Mucosa of descending colon (tissue), 3 donors: ENCODE measurements at places on chromosomes 3 and 15. TPM values are rescaled to one million over a fixed set of nuclear protein-coding genes. Genes with fewer than 3 reads are reported as not detected.

DNA sequence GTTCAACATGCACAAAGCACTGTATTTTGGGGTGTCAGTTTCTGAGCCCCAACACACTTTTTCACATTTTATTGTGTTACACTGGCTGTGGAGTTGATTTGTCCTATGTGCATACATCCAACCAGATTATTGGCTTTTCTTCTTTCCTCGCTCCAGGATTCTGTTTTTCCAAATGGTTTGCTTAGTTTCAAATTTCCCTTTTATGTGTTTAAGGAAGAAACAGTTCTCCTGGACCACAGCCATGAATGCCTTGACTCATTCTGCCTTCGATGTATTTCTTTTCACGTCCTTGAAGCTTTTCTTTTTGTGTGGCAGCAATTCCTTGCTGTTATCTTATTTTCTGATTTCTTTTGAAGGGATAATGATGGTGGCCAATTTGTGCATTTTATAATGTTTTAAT, 53.8 kb downstream of the CACNA2D3 start:
- no peak for DNase-seq

GRCh38 chr3:191301782-191302411, 27.3 kb upstream of the CCDC50 start:
- DNase-seq, result no peak

- no peak for DNase-seq
Measured at GRCh38 chr15:52306270-52306669, 10.7 kb upstream of the MYO5C start.

- no peak for DNase-seq
Measured at GRCh38 chr3:170162630-170163029, 18.9 kb downstream of the PHC3 start.

GRCh38 chr3:96803870-96804269, 10.5 kb upstream of the EPHA6 start:
- DNase-seq, result no peak

DNA sequence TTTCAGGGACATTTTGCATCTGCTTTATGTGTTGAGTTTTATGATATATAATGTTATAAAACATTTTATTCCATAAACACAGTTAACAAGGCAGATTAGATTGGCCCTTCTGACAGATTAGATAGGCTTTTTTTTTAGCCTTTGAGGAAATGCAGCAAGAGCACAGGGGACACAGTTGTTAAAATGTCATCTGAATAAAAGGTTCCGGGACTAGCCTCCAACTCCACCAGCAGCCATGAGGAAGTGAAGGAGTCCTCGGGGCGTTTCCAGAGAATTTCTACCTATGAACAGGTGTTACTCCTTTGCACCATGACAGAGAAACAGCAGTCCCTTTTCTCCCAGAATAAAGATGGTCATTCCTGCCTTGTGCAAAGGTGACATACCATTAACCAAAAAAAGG, 167.8 kb upstream of the KBTBD8 start:
- no peak for DNase-seq

DNA sequence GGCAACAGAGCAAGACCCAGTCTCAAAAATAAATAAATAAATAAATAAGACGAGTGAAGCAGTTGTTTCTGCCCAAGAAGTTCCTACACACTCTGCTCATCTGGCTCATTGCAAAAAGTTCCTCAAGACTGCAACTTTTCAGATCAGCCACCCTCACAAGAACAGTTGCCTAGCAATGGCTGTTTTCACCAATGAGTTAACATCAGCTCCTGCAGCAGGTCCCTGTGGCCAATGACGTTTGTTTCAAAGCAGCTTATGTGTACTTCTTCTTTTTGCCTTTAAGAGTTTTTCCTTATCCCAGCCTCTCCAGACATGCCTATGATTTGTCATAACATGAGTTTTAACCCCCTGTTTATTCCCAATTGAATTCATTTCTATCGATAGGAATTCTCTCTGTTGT, 118.4 kb upstream of the SPRED1 start:
- DNase-seq, result no peak

DNA sequence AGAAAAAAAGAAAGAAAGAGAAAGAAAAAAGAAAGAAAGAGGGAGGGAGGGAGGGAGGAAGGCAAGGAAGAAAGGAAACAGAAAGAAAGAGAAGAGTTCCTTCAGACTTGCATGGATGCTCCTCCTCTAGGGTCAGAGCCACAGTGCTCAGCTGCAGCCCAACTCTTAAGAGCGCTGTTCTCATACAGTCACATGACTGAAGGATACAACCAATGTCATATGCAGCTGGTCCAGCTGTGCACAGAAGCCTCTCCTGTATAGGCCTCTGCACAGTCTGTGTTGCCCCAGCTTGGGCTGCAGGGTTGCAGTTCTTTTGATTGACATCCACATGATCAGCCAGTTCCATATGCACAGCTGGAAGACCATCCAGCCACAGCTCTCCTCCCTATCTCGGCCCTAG, 86.8 kb upstream of the CTNNB1 start:
- no peak for DNase-seq

The OXTR gene
- total RNA-seq, result 0.19 TPM

DNA sequence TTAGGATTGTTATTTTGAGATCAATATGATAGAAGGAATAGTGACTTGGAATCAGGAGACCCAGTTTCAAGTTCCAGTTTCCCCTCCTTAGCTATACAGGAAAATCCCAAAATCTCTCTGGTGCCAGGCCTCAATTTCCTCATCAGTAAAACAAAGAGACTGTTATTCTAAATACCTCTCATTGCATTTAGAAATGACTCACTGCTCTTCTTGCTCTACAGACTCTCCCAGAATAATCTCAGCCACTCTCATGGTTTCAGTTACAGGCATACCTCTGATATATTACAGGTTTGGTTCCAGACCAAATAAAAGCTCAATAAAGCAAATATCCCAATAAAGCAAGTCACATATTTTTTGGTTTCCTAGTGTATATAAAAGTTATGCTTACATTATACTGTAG, 28.3 kb downstream of the IMPG2 start:
- no peak for DNase-seq

- no peak for DNase-seq
Measured at GRCh38 chr3:32885283-32885901, 66.1 kb upstream of the CCR4 start.

The ADGRG7 gene
- total RNA-seq, result 21.7 TPM

The NME9 gene
- 0.41 TPM for total RNA-seq

DNA sequence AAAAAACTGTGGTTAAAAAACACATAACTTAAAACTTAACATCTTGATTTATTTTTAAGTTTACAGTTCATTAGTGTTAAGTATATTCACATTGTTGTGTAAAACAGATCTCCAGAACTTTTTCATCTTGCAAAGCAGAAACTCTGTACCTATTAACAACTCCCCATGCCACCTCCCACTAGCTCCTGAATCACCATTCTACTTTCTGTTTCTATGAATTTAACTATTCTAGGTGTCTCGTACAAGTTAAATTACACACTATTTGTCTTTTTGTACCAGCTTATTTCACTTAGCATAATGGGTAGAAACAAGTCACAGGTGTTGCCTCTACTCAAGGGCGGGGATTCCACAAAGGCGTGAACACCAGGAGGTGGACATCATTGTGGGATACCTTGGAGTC, 43.2 kb downstream of the CRTC3 start:
- DNase-seq, result no peak

DNA sequence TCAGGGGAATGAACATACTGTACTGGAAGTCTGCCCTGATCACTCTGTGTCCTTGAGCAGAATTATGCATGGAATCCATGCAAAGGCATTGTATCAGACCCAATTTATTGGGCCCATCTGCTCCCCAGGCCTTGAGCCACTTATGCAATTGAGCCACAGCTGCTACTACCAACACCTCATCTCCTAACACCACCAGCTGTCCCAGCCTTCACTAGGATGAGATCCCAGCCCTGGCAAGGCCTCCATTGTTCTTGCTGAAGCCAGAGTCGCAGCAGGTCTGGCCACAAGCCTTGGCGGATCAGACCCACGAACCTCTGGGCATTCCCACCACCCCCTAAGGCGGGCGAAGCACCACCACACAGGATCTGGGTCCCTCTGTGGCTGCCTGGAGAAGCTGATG, 9.2 kb upstream of the NME9 start:
- DNase-seq, result no peak

DNA sequence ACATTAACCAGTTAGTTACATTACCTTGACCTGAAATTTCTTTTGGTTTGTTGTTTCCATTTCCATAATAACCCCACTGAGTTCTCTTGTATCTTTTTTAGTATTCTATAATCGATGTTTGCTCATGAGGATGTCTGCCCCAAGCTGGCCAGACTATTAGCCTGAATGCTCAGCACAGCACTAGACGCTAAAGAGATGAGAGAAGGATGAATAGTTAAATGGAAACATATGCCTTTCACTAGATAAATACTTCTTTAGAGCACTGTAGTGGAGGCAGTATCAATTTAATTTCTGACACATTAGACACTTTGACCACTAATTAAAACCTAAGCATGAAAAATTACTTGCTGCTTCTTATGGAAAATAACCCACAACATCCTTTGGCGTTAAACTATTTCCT, 654.9 kb upstream of the KCNMB2 start:
- no peak for DNase-seq

DNA sequence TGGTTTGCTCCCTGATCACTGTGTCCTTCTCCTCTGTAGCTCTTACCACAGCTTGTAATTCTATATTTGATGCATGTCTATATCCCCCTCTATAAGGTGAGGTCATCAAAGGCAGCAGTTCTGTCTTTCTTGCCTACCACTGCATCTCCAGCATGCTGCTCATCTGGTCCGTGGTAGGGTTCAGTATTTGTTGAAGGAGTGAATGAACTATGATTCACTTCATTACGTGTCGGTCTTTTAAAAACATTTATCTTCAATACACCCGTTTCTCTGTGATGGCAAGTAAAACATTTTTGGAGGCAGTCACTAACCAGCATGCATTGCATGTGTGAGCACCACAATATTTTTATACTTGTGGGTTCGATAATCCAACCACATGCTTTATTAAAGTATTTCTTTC, 27.6 kb downstream of the CHST14 start:
- DNase-seq, result no peak

GRCh38 chr15:50350621-50351020, 4.4 kb downstream of the GABPB1 start:
- DNase-seq, result no peak

GRCh38 chr15:66700412-66700801, 1.6 kb upstream of the SMAD6 start:
- no peak for DNase-seq

The RAB8B gene
- total RNA-seq, result 7.4 TPM

- no peak for DNase-seq
Measured at GRCh38 chr3:112782491-112782890, 64.2 kb downstream of the CD200R1L start.

DNA sequence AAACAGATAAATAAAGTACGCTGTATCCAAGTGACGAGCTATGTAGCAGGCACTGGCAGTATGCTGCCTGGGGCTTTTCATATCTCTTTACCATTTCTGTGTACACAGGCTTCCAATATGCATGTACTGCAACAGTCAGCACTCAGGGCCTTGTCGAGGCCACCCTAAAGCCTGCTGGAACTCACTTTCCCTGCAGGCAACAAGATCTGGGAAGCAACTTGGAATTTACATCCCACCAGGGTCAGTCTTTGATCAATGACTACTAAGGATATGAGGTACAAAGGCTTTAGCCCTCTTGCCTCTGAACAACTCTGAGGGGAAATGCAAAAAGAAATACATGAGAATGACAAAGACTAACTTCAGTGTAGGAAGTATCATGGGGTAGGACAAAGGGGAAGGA, 101.8 kb upstream of the ARL6 start:
- DNase-seq, result no peak

The FEZF2 gene
- total RNA-seq, result not detected

DNA sequence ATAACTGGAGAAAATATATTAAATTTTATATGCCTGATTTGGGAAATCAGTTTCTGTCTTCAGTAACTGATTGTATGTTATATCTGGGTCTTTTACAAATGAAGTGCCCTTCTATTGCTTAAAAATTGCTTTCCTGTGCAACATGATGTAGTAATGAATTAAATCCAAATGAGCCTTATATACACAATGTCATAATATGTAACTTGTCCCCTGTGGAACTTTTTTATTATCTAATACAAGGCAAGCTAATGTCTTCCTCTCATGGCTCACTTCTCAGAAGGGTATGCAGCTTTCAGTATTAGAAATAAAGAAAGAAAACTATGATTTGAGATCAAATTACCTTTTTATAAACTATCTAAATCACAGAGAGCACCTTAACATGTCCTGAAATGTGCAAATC, 248.9 kb downstream of the NAALADL2 start:
- DNase-seq, result no peak

The C3orf85 gene
- 13.0 TPM for total RNA-seq

The POC1A gene
- total RNA-seq, result 2.9 TPM

The ZIC1 gene
- total RNA-seq, result 0.48 TPM

DNA sequence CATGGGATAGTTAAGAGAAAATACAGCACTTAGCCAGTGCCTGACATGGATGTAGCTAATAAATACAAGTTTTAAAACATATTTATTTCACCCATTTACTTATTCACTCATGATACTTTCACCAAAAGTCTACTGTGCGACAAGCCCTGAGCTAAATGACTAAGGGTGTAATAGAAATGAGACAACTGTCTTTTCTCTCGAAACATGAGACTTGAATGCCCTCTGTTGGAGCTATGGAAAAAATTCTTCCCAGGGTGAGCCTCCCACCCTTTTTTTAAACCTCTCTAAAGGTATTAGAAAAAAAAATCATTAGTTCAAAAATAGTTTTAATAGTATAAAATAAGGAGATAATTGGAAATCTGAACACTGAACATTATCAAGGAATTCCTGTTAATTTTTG, 24.3 kb upstream of the RPL14 start:
- DNase-seq, result no peak

The ARL14 gene
- 11.6 TPM for total RNA-seq

The FRMD5 gene
- 1.9 TPM for total RNA-seq

The CEP19 gene
- total RNA-seq, result 3.8 TPM

- peak; percentile 82 for DNase-seq
Measured at GRCh38 chr3:183253528-183254486, 754 bp downstream of the B3GNT5 start.

GRCh38 chr3:101996832-101997231, 147.5 kb downstream of the NFKBIZ start:
- DNase-seq, result no peak

- no peak for DNase-seq
Measured at GRCh38 chr3:168925568-168925967, 737.9 kb downstream of the MECOM start.

GRCh38 chr3:57983734-57984518, 24.3 kb upstream of the FLNB start:
- DNase-seq, result peak; percentile 83

DNA sequence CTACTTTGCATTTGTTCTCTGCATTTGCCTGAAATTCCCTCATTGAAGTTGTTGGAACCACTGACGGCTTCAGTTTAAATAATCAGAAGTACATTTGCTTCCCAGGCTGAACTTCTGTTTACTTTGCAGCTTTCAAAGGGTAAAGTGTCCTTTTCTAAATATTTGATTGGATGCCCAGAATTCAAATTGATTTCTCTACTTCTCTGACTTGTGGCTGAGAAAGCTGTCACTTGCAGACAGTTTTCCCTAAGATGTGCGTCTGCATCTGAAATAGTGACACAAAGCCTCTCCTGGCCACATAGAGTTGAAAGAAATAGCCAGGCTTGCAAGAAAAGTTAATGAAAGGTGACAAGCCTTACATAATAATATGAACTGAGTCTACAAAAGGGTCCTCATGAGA, 299.6 kb downstream of the THSD4 start:
- DNase-seq, result no peak
